ENCODE measurements at places on chromosomes 7 and 10. TPM values are rescaled to one million over a fixed set of nuclear protein-coding genes. Genes with fewer than 3 reads are reported as not detected.
A peak's percentile ranks its signal among the peaks of the same experiment; 100 is the strongest.

DNA sequence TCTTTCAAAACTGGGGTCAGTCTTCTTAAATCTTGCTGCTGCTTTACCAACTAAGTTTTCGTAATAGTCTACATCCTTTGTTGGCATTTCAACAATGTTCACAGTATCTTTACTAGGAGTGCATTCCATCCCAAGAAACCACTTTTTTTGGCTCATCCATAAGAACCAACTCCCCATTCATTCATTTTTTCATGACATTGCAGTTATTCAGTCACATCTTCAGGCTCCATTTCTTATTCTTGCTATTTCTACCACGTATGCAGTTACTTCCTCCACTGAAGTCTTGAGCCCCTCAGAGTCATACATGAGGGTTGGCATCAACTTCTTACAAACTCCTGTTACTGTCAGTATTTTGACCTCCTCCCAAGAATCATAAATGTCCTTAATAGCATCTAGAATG lies 392.3 kb downstream of the DGKB start:
- no peak for DNase-seq

DNA sequence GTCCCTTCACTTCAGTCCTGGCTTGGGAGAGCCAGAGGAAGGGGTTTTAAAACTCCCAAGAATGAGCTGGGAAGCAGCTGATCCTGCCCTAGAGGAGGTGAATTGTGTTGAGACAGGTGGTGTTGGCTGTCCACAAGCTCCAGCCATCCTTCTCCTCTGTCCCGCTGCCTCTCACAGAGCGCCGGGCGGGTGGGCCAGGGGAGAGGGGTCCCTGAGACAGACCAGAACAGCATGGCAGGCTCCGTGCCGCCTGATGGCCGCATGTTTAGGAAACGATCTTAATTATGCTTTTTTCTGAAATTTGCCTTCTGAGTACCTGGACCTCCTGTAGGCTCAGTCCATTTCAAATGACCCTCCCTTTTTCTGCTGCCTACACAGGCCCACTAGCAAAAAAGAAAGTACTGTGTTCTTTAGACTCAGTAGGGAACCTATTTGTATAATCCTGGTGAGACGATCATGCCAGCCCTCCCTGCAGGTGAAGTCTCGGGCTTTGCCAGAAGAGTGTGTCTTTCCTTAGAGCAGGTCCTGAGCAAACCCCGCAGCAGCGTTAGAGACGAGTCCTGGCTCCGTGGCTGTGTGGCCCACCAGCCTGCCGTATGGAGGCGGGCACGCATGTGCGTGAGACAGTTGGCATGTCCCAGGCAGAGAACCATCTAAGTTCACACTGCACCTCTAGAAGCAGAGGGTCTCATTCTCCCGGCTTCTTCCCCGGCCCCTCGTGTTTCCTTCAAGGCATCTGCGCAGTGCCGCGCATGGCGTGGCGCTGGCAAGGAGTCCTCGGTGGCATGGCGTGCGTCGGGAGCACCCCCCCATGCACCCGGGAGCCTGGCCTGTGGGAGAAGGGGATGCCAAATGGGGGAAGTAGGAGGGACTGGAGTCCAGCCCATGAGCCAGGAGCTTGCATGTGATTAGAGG lies 26.3 kb upstream of the PWWP2B start:
- no peak for DNase-seq

- DNase-seq = no peak
Observed at GRCh38 chr10:51950996-51951555, 251.7 kb upstream of the CSTF2T start.

GRCh38 chr7:9307131-9307530 lies 873.7 kb downstream of the NXPH1 start:
- no peak for DNase-seq

HOXA2 gene
- not detected for total RNA-seq

FKBP9 gene
- 2.3 TPM for total RNA-seq

GRCh38 chr10:106566873-106567272 lies 597.6 kb downstream of the SORCS1 start:
- no peak for DNase-seq

CAMK1D gene
- total RNA-seq = 56.4 TPM

DNA sequence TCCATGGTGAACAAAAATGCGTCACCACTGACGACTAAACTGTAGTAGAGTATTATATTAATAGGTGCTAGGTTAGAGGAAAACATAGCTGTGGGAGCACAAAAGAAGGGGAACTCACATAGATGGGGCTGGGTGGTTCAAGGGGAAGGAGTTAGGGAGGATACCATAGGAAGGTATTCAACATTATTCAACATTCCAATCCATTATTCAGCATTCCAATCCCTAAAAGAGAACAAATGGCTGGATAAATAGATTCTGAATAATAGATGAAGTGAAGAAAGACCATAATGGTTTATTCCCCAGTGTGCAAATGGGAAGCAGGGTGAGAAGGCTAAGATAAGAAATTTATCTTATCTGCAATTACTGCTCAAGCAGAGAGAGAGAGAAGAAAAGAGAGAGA lies 61.4 kb downstream of the AASS start:
- DNase-seq = no peak

DNA sequence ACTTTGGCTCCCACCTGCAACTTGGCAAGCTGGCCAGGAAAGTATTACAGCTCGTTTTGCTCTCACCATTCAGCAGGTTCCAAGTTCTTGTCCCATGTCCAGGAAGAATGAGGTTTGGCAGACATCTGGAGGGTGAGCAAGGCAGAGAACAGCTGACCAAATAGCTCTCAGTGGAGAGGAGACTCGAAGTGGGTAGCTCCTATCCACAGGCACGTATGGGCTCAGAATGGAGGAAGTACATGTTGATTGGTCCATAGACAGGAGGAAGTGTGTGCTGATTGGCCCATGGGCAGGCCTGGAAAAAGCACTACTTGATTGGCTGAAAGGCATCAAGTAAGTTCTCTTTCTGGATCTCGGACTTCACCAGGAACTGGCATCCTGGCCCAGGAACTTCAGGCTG lies 3.0 kb upstream of the NCAPG2 start:
- no peak for DNase-seq

DNA sequence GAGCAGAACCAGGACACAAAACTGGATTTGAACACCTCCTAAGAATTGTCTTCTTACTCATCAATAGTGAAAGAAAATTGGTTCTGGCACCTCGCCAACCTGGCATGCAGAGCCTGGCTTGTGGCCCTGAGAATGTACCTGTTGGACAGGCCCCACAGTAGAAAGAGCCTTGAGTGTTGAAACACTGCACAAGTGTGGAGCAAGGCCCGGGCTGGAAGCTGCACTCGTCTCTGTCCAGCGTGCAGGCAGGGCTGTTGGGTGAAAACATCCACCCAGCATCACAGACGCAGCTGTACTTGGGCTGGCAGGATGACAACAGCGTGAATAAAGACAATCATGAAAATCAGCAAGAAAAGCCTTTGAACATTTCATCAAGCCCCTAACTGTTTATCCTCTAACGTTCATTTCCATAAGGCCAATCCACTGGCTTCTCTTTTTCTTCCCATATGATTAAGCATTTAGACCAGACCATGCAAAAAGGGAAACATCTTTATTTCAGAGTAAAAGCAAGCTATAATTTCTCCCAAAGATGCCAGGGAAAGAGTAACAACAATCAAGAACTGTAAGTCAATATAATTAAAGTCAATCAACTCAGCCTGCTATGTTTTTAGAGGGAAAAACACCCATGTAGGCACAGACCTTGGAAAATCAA lies 15.6 kb downstream of the CUBN start:
- no peak for DNase-seq

DNA sequence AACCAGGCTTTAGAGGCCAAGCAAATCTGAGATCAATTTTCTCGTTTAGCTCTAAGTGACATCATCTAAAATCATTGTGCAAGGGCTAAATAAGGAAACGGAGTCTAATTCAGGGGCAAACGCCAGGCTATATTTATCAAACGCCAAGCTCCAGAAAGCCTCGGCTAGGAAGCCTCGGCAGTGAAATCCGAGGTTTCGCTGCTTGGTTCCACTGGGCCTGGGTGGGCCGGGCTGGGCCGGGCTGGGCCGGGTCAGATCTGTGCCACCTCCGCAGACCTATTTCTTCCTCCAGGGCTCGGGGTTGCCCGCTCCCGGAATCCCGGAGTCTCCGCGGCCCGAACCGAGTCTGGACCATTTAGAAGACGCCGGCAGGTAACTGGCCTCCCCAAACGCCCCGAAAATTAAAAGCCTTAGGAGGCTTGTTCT lies 459 bp upstream of the FEZF1 start:
- DNase-seq = no peak

DNA sequence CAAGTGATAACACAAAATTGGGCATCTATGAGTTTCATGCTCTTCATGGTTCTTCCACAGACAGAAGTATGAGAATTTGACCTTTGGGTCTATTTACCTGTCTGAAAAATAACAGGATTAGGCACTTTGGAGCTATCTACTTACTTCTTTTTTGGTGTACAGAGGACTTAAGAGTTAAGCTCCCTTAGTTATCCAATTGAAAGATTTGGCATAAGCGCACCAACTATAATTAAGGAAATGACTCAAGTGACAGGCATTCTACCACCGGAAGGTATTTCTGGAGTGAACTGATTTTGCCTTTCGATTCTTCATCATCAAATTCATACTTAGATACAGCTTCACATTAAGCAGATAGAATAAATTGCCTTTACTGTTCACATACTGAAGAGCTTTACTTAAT lies 43.9 kb downstream of the IFIT5 start:
- DNase-seq = no peak

DNA sequence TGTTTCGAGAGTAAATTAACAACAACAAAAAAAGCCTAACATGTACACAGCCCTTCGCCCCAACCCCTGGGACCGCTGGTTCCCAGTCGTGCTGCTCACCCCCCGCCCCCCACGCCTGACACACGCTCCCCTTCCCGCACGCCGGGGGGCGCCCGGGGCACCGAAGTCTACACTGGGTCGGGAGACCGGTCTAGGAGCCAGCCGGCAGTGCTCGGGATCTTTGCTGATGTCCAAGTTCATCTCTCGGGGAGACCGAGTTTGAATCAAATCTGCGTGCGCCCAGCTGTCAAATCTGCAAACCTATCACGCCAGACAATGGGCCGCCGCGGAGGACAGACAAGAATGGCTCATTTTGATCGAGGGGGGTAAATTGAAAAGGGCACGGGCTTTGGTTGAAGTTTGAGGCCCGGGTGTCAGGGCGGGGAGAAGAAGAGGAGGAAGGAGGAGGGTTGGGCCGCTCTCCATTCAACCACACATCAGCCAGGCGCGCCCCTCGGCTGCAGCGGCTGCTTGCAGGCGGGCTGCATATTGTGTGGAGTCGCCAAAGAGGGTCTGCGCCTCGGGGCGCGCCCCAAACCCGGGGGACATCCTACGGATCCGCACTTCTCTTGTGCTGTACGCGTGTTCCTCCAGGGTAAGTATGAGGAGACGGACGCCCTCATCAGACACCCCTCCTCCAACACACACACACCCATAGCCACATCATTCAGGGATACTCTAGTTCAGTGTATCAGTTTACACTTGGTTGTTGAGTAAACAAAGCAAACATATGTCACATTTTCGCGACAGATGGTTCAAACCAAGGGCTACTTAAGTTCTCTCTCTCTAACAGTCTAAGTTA lies 1.3 kb upstream of the GFRA1 start:
- no peak for DNase-seq

DNA sequence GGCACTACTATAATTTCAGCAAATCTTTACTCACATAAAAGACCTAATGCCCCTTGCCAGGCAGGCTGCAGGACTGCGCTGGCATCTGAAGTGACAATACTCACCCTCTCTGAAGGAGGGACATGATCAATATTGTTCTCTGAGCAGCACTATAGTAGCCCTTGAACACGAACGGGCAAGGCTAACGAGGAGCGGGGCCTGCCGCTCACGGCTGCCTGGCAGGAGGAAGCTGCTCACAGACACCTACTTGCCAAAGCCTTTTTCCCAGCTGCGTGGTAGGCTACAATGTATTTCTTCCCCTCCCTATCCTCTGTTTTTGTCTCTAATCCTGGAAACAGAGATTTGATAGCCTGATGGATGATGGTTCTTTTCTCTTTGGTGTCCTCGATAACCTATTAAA lies 19.9 kb downstream of the PUS7 start:
- DNase-seq = no peak

FOXI2 gene
- not detected for total RNA-seq

HECTD2 gene
- 0.61 TPM for total RNA-seq

GRCh38 chr10:104330168-104331110 lies 7.8 kb downstream of the ITPRIP start:
- no peak for DNase-seq

CPA1 gene
- total RNA-seq = not detected

TEX47 gene
- total RNA-seq = not detected

GRCh38 chr10:7734821-7735220 lies 31.7 kb downstream of the ITIH2 start:
- DNase-seq = no peak

- DNase-seq = no peak
Observed at GRCh38 chr7:96118449-96119001, 203.4 kb downstream of the SLC25A13 start.

UPK3B gene
- 5.3 TPM for total RNA-seq

- no peak for DNase-seq
Observed at GRCh38 chr7:96059075-96059474, 262.8 kb downstream of the SLC25A13 start.

DNA sequence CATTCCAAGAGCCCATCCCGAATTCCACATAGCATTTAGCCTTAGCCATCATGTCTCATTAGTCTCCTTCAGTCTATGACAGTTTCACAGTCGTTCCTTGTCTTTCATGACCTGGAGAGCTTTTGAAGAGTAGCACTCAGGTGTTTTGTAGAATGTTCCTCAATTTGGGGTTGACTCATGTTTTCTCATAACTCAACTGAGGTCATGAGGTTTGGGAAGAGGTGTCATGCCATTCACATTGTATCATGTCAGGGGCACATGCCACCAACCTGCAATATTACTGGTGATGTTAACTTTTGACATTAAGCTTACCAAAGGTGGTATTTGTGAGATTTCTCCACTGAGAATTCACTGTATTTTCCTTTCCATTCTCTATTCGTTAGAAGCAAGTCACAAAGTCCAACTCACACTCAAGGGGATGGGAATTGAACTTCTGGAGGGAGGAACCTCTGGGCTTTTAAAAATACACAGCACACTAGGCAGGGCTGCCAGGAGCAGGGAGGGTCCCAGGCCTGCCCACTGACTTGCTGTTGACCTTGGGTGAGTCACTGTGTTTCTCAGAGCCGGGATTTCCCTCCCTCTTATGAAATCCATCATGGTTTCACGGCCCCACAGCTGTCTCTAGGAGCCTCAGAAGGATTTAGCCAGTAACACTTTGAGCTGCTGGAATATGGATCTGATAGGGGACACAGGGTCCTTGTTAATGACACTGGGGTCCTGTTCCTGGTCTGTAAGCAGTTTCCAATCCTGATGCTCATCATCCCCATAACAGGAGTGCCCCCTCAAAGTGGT lies 74.4 kb upstream of the TCF7L2 start:
- DNase-seq = no peak

- no peak for DNase-seq
Observed at GRCh38 chr7:8325067-8325466, 63.1 kb upstream of the ICA1 start.

DNA sequence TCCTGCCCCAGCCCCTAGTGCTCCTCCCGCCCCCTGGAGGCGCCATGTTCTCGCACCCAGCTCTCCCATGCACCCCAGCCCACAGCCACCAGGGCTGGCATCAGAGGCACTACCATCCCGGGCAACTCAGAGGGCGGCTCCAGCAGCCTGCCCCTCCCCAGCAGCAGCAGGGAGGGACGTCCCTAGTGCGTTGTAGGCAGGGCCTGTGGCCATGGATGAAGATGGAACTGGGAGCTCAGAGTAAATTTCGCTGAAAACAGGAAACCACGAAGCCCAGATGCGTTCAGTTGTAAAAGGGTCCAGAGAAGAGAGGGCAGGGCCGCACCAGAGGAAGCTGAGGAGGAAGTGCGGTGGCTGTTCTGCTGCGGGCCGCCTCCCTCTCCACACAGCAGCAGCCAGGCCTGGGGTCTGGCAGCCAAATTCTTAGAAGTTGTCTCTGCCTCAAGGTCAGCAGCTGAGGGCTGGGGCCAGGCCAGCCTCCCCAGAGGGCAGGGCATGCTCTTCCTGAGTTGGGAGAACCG lies 24.6 kb downstream of the VSIR start:
- peak; percentile 90 for DNase-seq

All from natural killer cell (primary cell).